ENCODE measurements at places on chromosomes 12 and 14.
A peak's percentile ranks its signal among the peaks of the same experiment; 100 is the strongest.

GRCh38 chr14:35402323-35403113 lies 2.0 kb downstream of the NFKBIA start:
- no peak for DNase-seq

GRCh38 chr12:95337146-95337545 lies 119.5 kb downstream of the VEZT start:
- peak; percentile 87 for DNase-seq

GRCh38 chr12:80187660-80188090 lies 88.3 kb downstream of the OTOGL start:
- peak; percentile 40 for DNase-seq

GRCh38 chr12:32159381-32159780 lies 52.7 kb downstream of the BICD1 start:
- DNase-seq: no peak

- no peak for DNase-seq
Observed at GRCh38 chr12:42979746-42980145, 390.2 kb upstream of the PRICKLE1 start.

- no peak for DNase-seq
Observed at GRCh38 chr12:127275416-127275815, 991.6 kb upstream of the TMEM132C start.

DNA sequence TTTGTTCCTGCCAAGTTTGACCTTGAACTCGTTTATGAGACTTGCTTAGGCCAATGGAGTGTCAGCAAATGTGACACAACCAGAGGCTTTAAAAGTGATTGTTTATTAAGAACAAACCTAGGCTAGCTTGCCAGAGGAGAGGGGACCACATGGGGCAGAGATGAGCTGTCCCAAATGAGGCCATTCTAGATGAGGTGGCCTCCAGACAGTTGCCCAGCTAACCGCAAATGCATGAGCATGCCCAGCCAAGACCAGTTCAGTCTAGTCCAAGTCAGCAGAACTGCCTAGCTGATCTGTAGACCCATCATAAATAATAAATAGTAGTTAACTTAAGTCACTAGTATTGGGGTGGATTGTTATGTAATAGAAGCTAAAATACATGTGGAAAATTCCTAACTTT lies 172.8 kb upstream of the DYRK2 start:
- peak; percentile 49 for DNase-seq

- no peak for DNase-seq
Observed at GRCh38 chr12:810671-811415, 58.5 kb downstream of the WNK1 start.

- DNase-seq: no peak
Observed at GRCh38 chr14:20818861-20819260, 16.2 kb upstream of the RNASE1 start.
